ENCODE measurements at places on chromosomes 16 and 17.

DNA sequence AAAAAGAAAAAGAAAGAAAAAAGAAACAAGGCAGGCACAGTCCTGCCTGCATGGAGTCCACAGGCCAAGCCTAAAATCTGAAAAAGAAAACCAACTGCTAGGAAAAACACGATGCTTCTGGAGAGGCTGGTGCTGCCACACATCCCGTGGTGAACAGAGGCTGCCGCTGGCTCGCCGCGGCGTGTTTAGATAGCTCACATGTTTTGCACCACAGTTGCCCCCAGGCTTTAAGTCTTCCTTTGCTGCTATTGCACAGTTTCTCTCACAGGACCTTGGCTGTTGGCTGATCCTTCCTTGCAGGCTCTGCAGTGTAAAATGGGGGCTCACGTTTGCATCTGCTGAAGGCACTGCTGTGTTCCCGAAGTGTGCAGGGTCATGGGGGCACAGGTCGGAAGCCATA is 8.6 kb downstream of the SLC6A4 start:
- DNase-seq = no peak

DNA sequence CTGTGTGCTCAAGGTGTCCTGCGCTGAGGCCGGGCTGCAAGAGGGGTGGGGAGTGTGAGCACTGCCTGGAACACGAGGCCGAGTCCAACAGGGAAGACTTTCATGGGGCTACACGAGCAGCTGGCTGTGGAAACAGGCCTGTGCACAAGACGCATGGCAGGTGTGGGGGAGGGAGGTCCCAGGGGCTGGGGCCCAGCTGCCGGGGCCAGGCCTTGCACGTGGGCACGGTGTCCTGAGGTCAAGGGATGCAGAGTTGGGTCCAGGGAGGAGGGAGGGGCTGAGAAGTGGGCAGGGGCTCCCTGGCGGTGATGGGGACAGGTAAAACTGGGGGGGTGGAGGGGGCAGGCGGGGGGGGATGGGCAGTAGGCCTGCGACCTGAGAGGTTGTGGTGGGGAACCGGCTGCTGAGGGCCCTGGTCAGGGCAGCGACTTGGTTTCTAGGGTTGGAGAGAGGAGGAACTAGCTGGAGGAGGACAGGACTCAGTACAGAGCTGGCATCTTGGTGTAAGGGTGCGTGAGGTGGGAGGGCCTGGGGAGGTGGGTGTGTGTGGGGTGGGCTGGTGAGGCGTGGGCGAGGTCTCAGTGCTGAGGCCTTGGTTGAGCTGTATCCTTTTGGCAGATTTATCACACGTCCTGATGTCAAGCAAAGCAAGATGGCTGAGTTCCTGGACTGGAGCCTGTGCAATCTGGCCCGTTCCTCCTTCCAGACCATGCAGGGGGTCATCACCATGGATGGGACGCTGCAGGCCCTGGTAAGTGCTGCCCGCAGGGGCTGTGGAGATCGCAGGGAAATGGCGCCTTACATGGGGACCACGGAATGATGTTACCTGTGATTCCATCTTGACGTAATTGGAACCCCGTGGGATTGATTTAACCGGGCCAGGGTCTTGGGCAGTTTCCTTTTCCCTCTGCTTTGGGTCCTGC is 29.4 kb downstream of the TBCD start:
- no peak for DNase-seq

GRCh38 chr16:62853887-62854286 is 817.6 kb upstream of the CDH8 start:
- DNase-seq = no peak

DNA sequence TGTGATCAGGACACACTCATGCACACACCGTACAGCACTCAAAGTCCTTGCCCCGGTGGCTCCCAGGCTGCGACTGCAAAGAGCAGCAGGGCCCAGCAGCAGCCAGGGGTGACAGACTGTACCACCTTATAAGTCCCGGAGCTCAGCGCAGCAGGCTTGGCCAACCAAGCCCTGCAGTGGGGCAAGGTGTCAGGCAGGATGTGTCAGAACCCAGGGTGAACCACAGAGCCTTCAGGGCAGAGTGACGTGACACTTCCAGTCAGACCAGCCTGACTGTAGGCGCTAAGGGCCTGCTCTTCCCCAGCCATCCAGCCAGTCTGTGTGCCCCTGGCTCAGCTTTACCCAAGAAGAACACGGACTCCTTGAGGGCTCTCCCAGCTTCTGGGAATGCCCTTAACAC is 204.1 kb downstream of the COPRS start:
- DNase-seq = peak; percentile 26

DNA sequence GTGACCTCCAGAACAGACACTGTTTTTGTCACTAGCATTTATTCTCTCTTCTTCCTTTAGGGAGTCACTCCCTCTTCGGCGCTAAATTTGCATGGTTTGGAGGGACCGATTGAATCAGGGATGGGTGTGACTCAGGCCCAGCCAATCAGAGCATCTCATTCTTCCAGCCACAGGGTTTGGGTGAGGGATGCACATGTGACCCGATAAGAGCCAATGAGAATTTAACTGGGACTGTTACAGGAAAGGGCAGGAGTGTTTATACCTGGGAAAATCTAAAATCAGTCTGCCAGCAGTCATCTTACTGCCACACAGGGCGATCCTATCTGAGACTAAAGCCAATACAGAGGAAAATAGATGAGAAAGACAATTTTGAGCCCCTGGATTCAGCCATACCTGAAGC is 351.2 kb upstream of the ERCC4 start:
- no peak for DNase-seq

DNA sequence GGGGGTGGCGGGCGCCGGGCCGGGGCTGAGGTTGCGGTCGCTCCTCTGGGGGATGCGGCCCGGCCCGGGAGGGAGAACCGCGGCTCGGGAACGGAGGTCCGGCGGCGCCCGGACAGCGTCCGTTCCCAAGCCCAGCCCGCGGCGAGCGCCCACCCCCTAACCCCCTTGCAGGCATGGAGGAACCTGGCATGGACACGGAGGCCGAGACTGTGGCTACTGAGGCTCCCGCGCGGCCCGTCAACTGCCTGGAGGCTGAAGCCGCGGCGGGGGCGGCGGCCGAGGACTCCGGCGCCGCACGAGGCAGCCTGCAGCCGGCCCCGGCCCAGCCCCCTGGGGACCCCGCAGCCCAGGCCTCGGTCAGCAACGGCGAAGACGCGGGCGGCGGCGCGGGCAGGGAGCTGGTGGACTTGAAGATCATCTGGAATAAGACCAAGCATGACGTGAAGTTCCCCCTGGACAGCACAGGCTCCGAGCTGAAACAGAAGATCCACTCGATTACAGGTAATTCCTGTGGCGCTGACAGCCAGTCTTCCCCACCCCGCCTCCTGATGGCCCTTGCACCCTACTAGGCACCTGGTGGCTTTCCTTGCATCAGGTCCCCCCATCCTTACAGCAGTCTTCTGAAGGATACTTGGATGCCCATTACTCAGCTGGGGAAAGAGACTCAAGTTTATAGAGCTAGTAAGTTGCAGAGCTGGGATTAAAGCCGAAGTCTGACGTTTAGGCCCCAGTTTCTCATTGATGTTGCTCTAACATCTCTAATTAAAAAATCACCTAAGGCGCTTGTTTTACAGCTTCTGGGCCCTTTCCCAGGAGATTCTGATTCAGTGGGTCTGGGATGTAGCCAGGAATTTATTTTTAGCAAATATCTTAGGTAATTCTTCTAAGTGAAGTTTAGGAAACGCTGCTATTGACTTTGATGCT is 514 bp downstream of the UBFD1 start:
- no peak for DNase-seq

DNA sequence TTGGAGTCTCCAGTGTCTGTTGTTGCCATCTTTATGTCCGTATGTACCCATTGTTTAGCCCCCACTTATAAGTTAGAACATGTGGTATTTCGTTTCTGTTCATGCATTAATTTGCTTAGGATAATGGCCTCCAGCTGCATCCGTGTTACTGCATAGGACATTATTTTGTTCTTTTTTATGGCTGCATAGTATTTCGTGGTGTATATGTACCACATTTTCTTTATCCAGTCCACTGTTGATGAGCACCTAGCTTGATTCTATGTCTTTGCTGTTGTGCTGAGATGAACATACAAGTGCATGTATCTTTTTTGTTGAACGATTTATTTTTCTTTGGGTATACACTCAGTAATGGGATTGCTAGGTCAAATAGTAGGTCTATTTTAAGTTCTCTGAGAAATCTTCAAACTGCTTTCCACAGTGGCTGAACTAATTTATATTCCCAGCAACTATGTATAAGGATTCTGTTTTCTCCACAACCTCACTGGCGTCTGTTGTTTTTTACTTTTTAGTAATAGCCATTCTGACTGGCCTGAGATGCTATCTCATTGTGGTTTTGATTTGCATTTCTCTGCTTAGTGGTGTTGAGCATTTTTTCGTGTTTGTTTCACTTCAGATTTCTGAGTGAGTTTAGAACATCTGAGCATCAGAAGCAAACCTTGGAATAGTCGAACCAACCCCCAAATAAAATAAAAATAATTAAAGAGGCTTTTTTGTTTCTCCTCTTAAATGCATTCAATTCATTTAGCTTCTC is 304.7 kb downstream of the ZFHX3 start:
- no peak for DNase-seq

DNA sequence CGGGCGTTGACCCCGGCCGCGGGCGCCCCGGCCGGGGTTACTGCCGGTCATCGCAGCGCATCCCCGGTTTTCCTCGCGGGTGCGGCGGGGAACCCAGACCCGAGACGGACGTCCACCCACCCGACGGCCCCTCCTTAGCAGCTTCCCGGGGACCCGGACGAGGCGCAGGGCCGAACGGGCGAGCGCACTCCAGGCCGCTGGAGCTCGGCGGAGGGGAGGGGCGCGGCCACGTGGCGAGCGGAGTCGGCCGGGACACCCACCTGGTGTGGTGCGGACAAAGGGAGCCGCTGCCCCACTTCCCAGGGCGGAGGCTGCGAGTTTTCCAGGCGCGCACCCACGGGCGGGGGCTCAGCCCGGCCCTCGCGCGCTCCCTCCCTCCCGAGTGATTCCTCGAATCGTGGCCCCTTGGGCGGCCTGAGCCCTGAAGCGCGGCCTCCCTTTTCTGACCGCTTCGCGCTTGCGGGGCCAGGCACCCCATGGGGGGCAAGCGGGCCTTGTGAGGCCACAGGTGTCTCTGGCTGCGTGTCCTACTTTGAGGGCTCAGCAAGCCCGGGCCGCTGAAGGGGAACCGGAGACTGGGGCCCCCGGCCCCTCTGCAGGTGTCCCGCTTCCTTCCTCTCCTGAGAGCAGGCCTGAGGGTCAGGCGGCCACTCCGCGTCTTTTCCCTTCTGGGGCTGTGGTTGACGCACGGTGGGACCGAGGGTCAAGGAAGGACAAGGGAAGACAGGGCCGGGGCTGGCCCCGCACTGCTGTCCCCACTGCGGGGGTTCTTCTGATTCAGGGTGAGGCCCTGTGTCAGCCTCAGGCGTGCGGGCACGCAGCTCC is 1.1 kb upstream of the FASN start:
- no peak for DNase-seq

DNA sequence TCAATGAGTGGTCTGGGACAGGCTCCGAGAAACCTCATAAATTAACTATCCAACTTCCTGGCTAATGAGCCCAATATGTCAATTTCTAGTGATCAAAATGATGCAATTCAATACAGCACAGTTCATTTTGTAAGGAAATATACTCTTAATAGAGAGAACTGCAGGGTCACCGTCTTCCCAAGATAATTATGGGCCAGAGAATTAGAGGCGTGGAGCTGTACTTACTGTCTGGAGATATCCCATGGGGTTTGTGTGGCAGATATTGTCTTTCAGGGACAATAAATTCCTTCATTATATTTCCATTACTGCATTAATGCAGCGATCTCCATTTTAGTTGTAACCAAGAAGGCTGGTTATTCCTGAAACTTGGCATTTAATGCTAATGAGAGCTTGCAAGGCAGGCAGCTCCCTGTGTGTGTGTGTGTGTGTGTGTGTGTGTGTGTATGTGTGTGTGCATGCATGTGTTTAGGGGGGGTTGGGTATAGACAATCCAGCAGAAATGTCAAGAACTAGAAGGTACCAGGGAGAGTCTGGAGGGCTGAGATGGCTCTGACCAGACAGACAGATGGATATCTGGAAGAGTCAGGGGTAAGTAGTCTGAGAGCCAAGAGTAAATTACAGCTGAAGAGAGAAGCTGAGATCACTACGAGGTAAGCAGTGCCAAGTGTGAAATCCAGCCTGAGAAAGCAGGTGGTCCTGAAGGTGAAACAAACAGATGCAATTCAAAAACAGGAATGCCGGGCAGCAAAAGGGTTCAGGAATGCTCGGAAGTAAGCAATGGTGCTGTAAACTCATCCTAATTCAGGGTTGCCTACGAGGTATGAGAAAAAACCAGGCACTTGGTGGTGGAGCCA is 393.0 kb downstream of the CA10 start:
- no peak for DNase-seq

DNA sequence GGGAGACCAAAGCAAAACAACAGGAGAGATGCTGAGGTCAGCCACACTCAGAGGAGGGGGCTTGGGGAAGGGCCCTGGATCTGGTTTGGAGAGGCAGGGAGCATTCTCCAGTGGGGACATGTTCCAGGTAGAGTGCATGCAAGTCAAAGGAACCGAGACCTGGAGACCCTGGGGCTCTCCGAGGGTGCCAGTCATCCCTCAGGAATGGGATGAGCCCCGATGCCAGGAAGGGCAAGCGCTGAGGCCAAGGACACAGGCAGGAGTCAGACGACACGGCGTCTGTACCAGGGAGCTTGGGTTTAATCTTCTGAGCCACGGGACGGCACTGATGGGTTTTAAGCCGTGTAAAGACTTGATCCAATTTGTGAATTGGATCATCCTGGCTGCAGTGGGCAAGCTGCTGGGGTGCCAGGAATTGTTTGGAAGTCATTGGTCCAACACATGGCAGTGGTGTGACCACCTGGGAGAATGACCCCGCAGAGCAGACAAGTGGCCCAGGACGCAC is 32.9 kb upstream of the ANKRD40CL start:
- DNase-seq = no peak

- DNase-seq = no peak
Measured at GRCh38 chr17:69042308-69042707, 18.4 kb downstream of the ABCA9 start.

- DNase-seq = no peak
Measured at GRCh38 chr17:21291862-21292261, 7.4 kb downstream of the MAP2K3 start.

DNA sequence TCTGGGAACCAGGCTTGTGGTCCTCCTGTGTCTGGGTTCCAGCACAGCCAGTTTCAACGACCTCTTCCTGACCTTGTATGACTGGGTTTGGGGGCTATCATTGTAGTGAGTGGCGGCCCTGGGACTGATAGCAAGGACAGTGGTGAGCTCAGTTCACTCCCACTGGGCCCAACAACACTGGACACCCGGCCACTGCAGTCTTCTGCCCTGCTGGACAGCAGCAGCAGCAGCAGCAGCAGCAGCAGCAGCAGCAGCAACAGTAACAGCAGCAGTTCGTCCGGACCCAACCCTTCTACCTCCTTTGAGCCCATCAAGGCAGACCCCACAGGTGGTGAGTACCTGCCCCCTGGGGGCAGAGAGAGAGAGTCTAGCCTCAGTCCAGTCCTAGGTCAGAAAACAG is 3.3 kb upstream of the ELMO3 start:
- no peak for DNase-seq

DNA sequence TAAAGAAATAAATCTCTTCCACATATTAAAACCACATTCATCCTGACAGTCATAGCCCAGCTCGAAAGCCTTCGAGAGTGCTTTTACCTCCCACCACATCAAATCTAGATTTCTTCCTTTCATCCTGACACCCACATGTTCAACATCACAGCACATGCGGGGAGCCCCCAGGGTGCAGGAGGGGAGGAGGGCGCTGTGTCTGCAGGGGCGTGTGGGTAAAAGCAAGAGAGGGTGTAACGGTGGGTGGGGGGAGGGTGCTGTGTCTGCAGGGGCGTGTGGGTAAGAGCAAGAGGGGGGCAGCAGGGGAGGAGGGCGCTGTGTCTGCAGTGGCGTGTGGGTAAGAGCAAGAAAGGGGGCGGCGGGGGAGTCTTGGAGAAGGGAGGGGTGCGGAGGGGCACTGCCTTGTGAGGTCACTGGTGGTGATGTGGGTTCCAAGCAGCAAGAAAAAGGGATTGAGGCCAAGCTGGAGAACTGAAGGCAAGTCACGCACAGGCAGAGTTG is 34.7 kb downstream of the ADCY9 start:
- DNase-seq = no peak
